ENCODE measurements at places on chromosomes 7 and 10.

GRCh38 chr10:62661143-62661542, 143.4 kb upstream of the ADO start:
- no peak for DNase-seq

DNA sequence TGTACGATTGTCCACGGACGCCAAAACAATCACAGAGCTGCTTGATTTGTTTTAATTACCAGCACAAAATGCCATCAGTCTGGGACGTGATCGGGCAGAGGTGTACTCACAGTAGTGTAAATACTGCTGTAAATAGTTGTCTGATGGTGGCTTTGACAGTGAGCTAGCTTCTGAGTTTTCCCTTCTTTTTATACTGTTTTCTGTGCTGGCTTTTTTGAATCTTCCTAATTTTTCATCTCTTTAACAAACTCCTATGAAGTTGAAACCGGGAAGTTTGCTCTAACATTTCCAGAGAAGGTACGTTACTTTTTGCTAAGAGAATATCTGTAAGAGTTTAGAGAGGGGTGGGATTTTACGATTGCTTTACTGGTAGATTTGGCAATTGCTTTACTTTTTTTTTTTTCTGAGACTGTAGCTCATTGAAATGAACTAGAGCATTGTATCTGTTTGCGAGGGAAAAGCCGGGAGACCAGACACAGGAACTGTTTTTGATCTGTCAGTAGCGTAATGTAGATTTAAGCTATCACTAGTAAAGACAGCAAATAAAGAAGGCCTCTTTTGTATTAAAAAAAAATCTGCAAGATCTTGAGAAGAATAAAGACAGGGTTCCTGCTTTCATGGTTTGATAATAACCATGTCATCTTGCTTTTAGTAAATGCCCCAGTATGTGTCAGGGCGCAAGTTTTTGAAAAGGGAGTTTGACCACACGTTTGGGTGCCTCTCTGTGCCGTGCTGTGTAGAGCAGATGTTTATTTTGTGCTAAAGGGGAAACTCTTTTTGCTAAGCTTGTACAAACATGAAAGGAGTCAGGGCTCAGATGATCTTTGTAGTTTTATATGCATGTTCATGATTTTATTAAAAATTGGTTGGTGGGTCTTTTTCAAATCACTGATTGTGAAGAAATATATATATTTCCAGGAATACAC, 712 bp downstream of the FOXP2 start:
- DNase-seq: no peak

- DNase-seq: no peak
Measured at GRCh38 chr10:110544958-110545537, 22.4 kb upstream of the SMC3 start.

- DNase-seq: no peak
Measured at GRCh38 chr7:46393142-46393541, 472.1 kb upstream of the IGFBP3 start.

GRCh38 chr10:103227416-103227815, 18.3 kb upstream of the RPEL1 start:
- no peak for DNase-seq

- no peak for DNase-seq
Measured at GRCh38 chr7:84113906-84114850, 80.4 kb downstream of the SEMA3A start.

- no peak for DNase-seq
Measured at GRCh38 chr10:44353128-44353390, 31.8 kb downstream of the CXCL12 start.

All from stimulated activated CD8-positive, alpha-beta memory T cell treated with anti-CD3 and anti-CD28 coated beads, Interleukin-15, amount 100 ng/mL, for 24 hours (primary cell).